EH (cell line): ENCODE measurements at places on chromosomes 5 and 9.

DNA sequence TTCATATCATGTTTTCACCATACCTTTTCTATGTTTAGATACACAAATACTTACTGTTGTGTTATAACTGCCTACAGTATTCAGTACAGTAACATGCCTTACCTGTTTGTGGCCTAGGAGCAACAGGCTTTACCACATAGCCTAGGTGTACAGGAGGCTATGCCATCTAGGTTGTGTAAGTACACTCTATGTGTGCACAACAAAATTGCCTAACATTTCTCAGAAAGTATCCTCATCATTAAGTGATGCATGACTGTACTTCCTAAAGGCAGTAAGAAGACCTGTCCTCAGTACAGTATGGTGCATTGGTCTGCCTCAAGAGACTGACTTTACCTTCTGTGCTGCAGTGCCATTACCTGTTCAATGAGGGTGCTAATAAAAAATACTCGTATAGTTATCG is 7.9 kb downstream of the TXN start:
- DNase-seq = no peak

DNA sequence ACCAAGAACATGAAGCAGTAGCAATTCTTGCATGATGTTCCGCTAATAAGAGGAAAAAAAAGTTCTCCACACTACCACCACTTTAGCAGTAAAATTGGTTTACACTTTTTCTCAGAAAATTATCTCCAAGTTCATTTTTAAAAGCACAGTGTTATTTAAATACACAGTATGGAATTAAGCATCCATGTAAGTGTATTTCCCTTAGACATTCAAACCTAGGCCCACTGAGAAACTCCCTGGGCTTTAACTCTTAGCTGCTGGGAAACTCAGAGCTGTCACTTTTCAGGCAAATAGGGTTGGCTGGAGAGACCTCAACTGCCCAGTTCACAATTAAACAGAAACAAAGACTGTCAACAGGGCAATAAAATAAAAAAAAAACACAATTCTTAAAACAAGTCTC is 2.7 kb downstream of the GNAQ start:
- DNase-seq = no peak

DNA sequence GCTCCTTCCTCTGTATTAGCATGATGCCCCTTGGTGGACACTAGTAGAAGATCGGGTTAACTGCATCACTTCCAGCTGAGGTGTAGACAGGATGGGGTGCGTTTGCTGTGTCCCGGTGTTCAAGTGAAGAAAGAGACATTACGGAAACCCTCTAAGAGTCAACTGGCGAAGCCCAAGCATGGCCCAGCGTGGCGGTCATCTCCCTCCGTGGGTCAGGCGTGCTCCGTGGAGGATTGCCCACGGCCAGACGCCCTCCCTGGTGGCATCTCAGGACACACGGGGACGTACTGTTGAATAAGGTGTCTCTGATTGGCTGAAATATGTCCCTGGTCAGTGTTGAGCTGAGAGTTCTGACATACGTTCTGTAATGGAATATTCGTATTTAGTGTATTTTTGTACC is 119.5 kb upstream of the CACNA1B start:
- no peak for DNase-seq

DNA sequence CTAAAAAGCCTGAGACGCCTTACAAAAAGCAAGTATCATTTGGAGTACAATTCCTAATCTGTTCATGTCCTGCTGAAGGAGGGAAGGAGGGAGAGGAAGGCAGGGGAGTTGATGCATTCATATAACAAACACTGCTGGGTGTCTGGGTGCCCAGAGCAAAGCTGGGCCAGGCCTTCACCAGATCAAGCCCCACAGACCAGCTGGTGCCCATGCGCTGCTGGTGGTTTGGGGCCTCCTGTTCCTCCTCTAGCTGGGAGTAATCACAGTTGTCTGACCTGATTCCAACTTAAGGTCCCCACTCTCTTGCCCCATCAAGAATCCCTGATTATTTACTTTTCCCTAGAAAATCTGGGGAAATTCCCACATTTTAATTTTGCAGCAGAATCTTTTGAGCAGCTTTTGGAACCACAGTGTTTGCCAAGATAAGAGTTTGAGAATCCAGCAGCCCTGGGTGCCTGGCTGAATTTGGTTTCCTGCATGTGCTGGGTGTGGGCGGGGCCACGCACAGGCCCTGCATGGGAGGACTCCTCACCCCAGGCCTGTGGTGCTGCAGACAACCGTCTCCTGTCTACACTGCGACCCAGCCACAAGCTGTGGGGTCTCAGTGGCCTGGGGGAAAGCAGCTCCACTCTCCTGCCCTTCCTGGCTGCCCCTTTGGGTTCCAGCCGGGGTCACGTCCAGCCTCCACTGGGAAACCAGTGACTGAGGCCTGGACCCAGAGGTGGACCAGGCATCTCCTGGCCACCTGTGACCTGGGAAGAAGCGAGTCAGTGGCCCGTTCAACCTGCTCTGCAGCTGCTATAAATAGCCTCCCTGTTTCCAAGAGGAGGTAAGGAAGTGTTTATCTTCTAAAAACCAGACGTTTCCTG is 47.5 kb downstream of the NEURL1B start:
- DNase-seq = no peak

DNA sequence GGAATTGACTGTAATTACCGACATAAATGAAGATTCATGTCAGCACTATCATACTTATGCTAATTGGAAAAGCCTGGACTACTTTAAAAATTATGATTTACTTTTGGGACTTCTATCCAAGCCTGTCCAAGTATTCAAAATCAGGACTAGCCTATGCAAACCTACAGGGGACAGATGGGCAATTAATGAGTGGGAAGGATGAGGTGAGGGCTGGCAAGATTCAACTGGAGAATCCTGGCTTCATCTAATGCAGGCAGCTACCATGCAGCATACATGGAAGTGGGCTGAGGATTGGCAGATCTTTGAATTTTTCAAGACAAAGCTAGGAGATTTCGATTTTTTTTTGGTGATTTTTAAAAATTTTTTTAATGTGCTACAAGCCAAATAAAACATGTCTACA is 532.6 kb downstream of the CSNK1G3 start:
- no peak for DNase-seq

DNA sequence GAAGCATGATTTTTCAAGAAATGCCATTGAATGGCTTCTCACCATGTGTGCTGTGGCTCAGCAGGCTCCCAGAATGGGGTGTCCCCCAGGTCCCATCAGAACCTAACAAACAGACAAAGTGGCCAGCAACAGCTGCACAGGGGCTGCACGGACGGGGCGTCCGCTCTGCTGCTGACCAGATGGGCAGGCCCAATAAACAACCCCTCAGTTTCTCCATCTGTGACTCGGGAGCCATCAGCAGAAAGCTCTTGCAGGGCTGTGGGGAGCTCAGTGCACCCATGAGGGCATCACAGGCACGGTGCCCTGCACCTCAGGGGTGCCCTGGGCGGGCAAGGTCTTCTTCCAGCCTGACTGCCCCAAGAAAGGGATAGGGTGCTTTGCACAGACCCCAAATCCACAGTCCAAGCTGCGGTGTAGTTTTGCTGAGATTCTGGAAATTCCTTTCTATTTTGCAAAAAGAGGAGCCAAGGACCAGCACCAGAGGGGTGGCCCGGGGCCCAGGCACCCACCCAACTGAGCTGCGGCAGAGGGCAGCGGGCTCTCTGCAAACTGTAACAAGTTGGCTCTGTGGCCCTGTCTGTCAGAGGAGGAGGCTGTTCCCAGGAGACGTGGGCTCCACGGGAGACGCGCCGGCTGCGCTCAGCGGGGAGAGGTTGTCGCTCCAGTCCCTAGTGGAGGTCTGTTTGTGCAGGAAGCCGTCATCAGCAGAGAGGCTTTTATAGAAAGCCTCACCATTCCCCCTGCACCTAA is 138.7 kb upstream of the PPP1R26 start:
- no peak for DNase-seq

DNA sequence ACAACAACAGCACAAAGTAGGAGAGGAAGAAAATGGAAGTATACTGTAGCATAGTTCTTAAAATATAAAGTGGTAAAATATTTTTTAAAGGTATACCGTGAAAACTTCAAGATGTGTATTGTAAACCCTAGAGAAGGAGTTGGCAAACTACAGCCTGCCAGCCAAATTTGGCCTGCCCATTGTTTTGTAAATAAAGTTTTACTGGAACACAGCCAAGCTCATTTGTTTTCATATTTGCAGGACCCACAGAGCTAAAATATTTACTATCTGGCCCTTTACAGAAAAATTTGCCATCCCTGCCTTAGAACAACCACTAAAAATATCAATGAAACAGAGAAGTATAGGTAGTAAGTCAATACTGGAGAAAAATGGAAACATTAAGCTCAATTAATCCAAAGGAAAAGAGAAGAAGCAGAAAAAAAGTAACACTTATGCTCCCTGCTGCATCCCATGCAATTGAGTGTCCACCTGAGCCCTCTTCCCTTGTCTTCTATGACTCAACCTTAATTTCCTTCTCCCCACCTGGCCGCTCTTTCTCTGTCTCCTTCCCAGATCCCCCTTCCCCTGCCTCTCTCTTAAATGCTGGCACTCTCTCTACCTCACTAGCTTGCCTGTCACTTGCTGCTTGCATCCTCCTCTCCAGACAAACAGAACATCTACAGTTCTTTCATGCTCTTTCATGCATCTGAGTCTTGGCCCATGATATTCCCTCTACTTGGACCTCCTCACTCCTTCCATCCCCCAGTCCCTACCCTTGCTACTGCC is 50.6 kb upstream of the FER start:
- DNase-seq = no peak

GRCh38 chr9:32866273-32866672 is 82.9 kb downstream of the TMEM215 start:
- DNase-seq = no peak

GRCh38 chr5:78526049-78526525 is 122.5 kb downstream of the LHFPL2 start:
- peak; percentile 81 for DNase-seq

DNA sequence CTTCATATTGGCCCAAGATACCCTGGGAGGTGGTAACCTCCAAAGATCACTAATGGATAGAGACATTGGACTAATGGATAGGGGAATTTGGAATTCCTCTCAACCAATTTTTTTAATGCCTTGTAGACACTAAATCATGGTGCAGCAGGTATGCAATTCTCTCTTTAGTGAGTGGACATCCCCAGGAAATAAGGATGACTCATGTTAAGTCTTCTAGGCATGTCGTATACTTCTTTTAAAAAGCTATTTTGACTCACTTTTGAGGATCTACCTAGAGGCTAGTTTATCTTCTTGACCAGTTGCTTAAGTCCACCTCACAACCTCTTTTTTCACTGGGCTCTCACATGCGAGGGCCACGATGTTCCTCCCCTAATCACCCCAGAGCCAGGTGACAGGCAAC is 211.6 kb upstream of the CDH12 start:
- no peak for DNase-seq

- peak; percentile 89 for DNase-seq
Observed at GRCh38 chr5:33997331-33997983, 10.4 kb downstream of the AMACR start.

DNA sequence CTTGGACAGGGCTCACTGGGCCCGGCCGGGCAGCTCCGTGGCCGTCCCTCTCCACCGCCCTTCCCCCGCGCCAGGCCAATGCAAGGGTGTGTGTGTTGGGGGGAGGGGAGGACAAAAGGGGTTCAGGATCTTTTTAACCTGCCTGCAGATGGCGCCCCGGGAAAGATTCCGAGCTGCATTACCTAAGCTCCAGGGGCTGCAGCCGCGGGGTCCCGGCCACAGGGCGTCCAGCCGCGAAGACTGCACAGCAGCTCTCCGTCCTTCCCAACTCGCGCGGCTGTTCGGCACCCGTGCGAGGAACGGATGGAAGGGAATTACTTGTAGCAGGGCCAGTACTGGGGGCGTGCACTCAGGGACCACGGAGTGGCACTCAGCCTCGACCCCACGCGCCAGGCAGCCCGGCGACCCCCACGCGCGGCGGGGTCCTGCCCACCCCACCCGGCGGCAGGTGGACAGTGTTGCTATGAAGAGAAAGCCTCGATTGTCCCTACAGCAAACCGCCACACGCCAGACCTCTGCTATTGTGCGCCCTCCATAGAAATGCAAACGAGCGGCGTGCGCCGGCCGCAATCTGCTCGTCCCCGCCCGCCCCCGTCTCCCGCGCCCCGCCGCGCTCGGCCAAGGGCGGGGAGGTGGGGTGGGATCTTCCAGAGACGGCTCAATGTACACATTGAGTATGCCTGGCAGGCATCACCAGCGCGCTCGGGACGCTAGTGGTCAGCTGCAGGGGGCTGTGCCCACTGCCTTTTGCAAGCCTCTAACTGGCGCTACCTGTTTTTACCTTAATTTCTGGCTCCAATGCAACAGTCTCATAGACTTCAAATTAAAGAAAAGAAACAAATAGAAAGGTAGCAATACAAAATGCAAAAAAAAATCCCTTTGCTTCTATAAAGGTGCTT is 796 bp upstream of the GADD45G start:
- peak; percentile 18 for DNase-seq

- DNase-seq = no peak
Observed at GRCh38 chr5:57736716-57737115, 254.1 kb upstream of the ACTBL2 start.

DNA sequence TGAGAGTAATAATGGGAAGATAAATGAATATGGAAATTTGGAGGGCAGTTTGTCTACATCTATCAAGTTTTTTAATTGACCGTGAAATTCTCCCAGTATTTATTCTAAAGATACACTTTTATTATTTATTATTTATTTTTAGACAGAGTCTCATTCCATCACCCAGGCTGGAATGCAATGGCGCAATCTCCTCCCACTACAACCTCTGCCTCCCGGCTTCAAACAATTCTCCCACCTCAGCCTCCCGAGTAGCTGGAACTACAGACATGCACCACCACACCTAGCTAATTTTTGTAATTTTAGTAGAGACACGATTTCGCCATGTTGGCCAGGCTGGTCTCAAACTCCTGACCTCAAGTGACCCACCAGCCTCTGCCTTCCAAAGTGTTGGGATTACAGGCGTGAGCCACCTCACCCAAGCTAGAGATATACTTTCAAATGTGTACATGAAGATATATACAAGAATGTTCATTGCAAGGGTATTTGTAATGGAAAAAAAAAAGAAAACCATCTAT is 97.7 kb upstream of the SLC12A2 start:
- peak; percentile 19 for DNase-seq

GRCh38 chr9:21097817-21098216 is 20.1 kb upstream of the IFNB1 start:
- DNase-seq = no peak

GRCh38 chr5:1038417-1039209 is 30.0 kb downstream of the NKD2 start:
- DNase-seq = no peak

DNA sequence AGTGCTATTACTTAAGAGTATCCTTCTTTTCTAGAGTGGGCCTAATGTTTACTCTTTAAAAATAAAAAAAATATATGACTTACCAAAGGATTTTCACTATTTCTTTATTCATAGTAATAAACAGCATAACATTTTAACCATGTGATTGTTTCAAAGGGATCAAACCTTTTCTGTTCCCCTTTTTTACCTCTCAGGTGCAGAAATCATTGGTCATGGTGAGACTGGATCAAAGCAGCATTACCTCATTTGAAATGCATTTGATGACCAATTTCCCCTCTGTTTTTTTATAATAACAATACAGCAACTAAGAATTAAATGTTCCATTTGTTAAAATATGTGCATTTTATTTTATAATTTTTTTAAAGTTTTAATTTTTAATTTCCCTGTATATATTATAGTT is 598.0 kb upstream of the RGMB start:
- no peak for DNase-seq

GRCh38 chr9:7058473-7058872 is 300.7 kb downstream of the KDM4C start:
- DNase-seq = peak; percentile 53

- no peak for DNase-seq
Observed at GRCh38 chr9:71431931-71432330, 310.5 kb upstream of the TRPM3 start.
